ENCODE measurements at places on chromosomes 12 and 14.

GRCh38 chr14:105077649-105077995 is 12.4 kb upstream of the GPR132 start:
- no peak for DNase-seq

DNA sequence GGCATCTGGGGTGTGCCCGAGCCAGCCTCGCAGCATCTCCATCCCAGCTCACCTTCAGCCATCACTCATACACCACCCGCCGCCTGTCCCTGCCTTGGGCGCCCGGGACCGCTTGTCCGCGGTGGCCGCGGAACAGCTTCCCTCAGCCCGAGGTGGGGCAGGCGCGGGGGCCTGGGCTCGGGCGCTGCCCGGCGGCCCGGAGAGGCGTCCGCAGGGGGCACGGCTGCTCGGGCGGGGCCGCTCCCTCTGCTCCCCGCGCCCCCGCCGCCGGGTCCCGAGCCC is 430 bp downstream of the SLC41A2 start:
- peak; percentile 25 for DNase-seq

DNA sequence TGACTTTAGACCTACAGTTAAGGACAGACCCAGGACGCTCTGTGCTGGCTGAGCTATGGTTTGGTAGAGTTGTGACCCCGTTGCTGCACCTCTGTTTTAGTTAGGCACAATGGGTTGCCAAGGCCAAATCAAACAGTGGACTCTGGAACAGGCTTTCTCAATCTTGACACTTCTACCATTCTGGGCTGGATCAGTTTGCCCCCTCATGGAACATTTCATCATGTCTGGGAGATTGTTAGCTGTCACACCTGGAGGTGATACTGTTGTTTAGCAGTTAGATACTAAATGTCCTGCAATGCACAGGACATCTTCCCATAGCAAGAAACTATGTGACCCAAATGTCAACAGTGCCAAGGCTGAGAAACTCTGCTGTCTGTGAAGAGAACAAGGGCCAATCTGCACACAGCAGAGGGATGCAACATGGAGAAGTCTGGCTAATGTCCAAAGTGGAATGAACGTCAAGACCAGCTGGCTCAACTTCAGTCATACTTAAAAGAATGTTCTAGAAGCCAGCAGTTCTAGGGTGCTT is 65.6 kb upstream of the DICER1 start:
- DNase-seq = no peak

- no peak for DNase-seq
These were observed 386.8 kb downstream of the BCAT1 start for GRCh38 chr12:24561882-24562770.

DNA sequence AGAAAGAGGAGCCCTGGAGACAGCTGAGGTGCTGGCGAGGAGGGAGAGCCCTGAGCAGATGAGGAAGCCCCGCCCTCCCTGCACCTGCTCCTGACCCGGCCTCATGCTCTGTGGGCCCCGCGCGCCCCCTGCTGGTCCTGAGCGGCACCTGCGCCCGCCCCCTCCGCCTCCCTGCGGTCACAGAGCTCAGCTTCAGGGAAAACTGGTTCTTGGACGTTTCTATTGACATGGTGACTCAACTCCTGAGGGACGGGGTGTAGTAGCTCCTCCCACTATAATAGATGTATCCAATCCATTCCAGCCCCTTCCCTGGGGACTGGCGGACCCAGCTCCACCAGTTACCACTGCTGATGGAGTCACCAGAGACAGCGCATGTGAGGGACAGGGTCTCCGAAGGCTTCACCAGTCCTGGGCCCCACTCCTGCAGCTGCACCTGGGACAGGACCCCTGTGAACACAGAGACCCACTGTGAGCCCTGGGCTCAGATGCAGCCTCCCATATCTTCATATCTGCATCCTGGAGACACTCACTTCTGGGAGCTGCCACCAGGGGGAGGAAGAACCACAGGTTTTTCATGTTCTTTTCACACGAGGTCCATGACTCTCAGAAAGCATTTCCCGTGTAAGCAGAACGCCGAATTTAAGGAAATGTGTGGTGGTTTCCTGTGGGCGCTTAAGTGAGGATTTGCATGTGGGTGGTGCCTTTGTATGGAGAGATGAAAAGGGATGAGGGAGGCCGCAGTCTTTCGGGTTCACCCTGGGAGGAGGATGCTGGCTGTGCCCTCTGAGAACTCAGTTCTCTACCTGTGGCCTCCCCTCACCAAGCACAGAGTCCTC is 1346.4 kb downstream of the TMEM121 start:
- DNase-seq = peak; percentile 85

GRCh38 chr14:89746654-89747053 is 207.9 kb downstream of the EFCAB11 start:
- DNase-seq = no peak

Measured in stimulated activated CD4-positive, alpha-beta T cell treated with anti-CD3 and anti-CD28 coated beads, Interleukin-12 subunit alpha, Interleukin-12 subunit beta, amount 100 ng/mL, for 4 hours (primary cell).